ENCODE measurements at places on chromosomes 4 and X. TPM values are rescaled to one million over a fixed set of nuclear protein-coding genes. Genes with fewer than 3 reads are reported as not detected.

DNA sequence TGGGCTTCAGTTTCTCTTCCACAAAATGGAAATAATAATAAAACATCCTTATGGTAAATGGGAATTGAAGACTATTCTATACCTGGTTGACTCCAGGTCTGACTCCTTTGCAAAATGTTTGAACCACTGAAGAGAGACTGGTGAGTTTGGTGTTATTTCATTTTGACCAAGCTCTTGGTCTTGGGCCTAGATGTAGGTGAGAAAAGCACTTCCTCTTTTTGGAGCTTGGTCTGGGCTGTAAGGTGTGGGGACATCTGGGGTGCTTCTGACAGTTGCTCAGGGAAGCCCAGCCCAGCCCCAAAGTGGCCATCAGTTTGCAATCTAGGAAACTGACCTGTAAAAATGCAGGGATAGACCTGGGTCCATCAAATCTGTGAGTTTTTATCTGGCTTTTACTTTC, 26.8 kb upstream of the SOD3 start:
- no peak for DNase-seq

DNA sequence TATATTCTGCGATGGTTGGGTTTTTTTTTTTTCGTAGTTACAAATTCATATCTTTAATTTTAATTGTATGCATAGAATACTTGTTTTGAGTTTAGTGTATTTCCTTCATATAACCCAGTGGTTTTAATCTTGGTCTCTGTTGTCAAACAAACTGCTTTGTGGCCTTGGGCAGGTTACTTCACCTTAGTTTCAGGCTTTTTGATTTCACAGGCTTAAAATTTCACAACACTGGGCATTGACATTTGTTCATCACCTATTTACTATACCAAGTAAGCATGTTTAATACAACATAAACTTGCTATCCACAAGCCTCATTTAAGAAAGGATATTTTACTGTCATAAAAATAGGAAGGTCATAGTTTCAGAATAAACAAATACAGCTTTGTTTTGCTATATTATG, 14.7 kb downstream of the RAPGEF2 start:
- no peak for DNase-seq

GRCh38 chr4:127251423-127251822, 381.3 kb upstream of the INTU start:
- DNase-seq: no peak

VCX2 gene
- polyA plus RNA-seq: not detected

CLNK gene
- polyA plus RNA-seq: not detected

AMOT gene
- polyA plus RNA-seq: 9.6 TPM

HELT gene
- not detected for polyA plus RNA-seq
